Stimulated activated CD4-positive, alpha-beta T cell treated with anti-CD3 and anti-CD28 coated beads, Interleukin-1b, Interleukin-23, amount 100 ng/mL, for 24 hours (primary cell): ENCODE measurements at places on chromosomes 1 and 21.

DNA sequence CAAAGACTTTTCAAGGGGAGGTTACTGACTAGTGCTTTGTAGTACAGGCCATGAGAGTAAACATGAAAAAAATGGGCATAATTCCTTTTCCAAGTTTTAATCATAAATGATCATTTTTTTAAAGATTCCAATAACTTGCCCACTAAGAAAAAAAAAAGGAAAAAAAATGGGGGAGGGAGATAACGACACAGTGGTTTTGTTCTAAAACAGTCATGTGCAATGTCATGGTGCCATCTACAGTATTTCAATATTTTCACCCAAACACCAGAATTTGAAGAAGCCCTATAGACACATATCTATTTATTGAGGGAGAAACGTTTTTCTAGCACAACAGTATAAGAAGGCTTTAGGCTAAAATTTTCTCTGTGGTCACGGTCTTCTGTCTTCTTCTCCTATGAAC is 250.2 kb downstream of the LTN1 start:
- DNase-seq, result no peak

DNA sequence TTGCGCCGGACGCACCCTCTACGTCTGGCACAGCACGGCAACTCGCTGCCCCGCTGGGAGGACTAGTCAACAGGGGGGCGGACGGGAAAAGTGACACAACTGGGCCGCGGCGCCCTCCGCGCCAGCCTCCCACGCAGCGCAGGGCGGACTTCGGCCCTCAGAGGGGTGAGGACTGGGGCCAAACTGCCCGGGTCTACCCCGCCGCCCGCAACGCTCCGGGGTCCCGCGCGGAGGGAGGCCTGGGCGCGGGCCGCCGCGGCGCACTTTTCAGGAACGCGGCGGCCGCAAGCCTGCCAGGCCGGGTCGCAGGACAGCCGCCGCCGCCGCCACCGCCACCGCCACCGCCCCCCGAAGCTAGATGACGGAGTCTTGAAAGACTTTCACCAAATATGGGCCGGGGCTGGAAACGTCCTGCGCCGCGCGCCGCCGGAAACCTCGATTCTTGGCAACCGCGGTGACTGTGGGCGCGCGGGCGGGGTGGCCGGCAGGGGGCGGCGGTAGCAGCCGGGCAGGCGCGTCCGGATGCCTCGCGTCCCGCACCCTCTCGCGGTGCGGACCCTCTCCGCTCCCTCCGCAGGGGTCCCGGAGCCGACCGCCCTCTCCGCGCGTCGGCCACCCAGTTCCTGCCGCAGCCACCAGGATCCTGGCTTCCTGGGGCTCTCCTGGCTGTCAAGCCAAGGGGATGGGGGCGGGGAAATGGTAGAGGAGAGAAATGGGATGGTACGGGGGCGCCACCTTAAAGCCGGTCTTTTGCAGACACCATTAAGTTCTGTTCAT is 3.7 kb upstream of the CCN1 start:
- peak; percentile 42 for DNase-seq

DNA sequence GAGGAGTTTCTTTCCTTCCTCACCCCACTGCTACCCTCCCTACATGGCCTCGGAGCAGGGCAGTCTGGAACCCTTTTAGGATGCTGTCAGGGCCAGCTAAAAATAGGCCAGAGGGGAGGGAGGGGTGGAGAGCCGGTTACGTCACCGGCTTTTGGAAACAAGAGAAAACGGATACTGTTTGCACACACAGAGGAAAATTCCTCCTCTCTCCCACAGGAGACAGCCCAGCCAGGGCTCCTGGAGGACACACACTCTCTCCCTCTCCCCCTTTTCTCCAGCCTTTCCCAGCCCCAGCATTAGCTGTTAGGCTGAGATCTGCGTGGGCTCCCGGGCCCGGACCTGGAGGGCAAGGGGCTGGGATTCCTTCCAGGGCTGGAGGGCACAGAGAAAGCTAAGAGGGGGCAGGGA is 20.0 kb upstream of the ALDH4A1 start:
- DNase-seq, result no peak

DNA sequence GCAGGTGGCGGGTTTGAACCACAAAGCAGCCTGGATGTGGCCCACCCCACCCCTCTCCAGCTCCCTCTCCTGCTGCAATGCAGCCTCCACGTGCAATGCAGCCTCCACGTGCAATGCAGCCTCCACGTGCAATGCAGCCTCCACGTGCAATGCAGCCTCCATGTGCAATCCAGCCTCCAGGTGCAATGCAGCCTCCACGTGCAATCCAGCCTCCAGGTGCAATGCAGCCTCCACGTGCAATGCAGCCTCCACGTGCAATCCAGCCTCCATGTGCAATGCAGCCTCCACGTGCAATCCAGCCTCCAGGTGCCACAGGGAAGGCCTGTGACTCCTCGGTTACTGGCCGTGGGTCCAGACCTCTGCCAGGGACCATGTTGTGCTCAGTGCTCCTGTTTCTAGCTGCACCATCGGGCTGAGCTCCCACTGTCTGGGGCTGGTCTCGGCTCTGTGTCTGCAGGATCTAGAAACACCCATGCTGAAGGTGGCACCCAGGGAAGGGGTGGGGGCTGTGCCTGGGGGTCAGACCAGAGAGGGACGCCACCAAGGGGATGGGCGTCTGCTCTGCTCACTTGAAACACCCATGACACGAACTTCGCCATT is 11.9 kb upstream of the LRRC3 start:
- DNase-seq, result no peak

- DNase-seq, result no peak
Observed at GRCh38 chr1:177960939-177961622, 8.8 kb downstream of the SEC16B start.

DNA sequence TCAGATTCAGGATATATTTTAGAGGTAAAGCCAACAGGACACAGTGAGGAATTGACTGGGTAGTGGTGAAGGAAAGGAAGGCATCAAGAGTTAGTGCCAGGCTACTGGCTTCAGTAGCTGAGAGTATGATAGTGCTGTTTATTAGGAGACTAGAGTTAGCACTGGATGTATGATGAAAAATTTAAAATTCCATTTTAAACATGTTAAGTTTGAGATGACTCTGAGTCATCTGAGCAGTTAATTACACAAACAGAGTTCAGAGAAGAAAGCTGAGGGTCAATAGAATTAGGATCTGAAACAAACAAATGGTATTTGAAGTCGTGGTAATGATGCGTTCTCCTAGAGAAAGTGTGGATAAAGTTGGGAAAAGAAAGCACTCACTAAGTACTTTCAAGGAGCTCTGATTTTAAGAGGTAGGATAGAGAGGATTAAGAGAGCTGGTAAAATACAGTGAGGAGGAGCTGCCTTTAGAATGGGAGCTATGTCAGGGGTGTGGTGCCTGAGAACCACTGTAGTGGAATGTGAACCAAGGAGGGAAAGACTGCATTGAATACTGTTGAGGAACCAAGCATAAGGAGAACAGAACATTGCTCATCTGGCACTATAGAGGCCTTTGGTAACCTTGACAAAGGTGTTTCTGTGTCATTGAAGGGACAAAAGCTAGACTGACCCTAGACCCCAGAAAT is 21.7 kb upstream of the SHCBP1L start:
- DNase-seq, result no peak

DNA sequence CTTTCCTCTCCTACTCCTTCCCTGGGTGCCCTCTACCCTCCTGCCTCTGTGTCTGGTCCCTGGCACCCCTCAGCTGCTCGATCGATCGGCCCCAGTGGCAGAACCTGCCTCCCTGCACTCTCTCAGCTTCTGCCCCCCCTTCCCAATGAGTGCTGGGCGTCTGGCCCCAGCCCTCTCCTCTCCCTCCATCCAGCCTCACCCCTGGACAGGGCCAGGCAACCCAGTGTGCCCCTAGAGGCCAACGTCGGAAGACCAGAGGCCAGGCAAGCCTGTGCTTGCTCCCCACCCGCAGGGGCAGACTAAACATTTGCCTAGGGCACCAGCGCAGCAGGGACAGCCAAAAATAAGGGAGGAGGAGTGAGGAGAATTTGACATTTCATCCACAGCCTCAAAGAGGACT is 43.5 kb downstream of the LGR6 start:
- DNase-seq, result no peak

DNA sequence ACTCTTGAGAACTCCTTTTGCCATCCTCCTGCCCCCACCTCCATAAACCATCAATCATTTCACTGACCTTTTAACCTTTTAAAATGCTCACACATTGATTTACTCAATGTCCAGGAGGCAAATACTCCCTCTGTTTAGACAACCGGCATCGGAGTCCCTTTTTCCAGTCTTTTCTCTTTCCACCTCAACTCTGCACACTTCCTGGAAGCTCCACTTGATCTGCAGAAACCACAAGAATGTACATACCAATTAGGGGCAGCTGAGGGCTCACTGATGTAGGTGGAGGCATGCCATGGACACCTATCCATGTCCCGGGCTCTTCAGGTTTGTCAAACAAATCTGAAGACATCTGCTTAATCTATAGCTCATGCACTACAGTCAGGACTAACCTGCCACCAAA is 5.3 kb upstream of the AMIGO1 start:
- no peak for DNase-seq

DNA sequence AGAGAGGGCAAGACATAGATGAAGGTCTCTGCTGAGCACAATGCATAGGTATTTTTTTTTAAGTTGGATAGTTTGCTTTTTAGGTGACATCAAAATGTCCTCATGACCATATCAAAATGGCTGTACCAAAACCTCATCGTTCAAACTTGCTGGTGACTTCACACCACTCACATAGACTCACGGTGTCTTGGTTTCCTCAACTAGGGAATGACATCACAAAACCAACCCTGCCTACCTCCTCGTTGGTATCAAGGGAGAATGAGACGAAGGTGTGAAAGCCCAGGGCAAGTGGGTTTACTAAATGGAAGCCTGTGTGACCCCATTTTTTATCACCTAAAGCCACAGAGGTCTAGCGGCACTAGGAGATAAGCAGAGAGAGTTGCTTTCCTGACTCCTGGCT is 1.6 kb downstream of the PIGR start:
- DNase-seq, result no peak

- DNase-seq, result no peak
Observed at GRCh38 chr1:73382966-73383365, 815.0 kb downstream of the LRRIQ3 start.

DNA sequence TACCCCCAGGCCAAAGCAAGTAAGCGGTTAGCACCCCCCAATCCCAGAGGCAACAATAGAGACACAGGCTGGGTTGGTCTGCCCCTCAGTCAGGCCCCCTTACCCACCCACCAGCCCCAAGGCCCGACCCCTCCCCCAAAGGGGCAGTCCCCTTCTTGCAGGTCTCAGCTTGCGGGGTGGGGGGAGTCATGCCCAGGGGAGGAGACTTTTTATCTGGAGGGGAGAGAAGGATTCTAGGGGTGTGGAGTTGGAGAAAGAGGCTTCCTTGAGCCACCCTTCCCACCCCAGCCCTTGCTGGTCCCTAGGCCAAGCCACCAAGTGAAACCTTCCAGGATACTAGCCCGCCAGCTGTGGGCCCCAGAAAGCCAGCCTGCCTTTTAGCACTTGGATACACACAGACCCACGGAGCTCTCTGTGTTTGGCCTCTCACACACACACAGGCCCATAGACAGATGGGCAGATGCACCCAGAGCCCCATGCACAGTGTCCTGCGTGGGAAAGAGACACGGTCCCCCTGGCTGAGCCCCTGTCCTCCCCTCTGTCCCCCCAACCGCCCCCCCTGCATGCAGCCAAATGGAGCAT is 7.1 kb downstream of the TMEM54 start:
- no peak for DNase-seq

DNA sequence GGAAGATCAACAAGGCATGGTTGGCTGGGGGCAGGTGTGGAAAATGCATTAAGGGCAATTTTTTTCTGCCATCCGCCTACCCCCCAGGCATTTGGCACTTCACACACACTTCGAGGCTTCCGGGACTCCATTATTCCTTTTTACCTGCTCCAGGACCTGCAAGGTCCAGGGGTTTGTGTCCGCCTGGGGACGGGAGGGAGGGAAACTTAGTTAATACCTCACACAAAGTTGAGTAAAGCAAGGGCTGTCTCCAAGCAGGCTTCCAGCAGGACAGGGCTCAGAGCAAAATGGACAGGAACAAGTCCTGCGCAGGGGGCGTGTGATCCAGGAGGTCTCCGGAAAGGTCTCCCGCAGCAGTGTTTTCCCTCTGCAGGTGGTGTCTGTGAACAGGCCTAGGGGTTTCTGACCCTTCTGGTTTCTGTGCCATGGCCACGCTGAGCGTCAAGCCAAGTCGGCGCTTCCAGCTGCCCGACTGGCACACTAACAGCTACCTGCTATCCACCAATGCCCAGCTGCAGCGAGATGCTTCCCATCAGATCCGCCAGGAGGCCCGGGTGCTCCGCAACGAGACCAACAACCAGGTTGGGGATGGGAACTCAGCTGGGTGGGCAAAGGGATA is 712 bp downstream of the TEKT2 start:
- no peak for DNase-seq

- no peak for DNase-seq
Observed at GRCh38 chr1:55823541-55824250, 608.5 kb upstream of the USP24 start.

GRCh38 chr1:10450156-10450814 is 454 bp downstream of the CORT start:
- DNase-seq, result no peak

GRCh38 chr1:172298141-172298540 is 122.3 kb upstream of the C1orf105 start:
- DNase-seq, result no peak

DNA sequence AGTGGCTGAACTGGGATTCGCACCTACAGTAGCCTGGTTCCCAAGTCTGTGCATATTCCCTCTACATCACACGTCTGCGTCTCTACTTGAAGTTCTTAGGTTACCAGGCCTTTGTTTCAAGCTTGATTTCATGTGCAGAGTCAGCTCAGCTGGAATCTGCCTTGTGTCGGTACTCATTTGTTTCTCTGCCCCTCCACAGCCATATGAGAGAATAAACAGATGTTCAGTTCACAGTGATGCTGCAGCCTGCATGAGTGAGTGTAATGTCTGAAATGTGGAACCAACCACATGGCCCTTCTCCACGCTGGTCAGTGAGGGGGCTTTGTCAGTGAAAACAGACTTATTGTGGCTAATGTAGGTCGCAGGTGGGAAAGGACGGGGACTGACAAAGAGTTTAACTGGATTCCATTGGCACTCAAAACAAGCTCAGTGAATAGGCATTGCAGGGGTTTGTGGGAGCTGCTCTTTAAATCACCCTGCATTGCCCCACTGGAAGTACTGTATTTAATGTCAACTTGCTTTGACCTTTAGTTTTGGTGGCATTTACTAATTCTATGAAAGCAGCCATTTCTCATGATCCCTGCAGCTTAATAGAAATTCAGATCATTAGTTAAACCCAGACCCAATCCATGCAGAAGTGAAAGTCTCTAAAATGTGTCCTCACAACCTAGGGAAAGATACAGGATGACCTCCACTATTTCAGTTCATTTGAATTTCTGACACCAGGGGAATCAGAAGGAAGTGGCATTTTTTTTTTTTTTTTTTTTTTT is 136.4 kb upstream of the FAM78B start:
- no peak for DNase-seq
